WERI-Rb-1 (cell line): ENCODE measurements at places on chromosomes 5 and 9.
A peak's percentile ranks its signal among the peaks of the same experiment; 100 is the strongest.

GRCh38 chr9:96177005-96177718, 124.8 kb downstream of the HSD17B3 start:
- peak; percentile 76 for DNase-seq

DNA sequence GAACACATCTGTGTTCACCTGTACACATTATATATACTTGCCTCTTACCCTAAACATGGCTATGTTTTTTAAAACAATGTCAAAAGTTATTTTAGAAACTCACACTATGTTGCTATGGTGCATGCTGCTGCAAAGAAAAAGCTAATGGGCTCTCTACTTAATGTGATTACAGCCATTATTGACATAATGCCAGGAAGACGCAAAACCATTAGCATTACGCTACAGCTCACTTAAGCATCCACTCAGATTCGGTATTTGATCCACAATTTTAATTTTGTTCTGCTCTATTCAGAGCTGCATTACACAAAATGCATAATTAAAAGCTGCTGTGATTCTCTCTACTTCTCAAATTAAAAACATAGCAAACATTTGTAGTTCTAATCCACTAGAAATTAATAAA, 395.2 kb downstream of the BNC2 start:
- no peak for DNase-seq

GRCh38 chr5:29897916-29898315, 1295.6 kb upstream of the CDH6 start:
- DNase-seq, result no peak

DNA sequence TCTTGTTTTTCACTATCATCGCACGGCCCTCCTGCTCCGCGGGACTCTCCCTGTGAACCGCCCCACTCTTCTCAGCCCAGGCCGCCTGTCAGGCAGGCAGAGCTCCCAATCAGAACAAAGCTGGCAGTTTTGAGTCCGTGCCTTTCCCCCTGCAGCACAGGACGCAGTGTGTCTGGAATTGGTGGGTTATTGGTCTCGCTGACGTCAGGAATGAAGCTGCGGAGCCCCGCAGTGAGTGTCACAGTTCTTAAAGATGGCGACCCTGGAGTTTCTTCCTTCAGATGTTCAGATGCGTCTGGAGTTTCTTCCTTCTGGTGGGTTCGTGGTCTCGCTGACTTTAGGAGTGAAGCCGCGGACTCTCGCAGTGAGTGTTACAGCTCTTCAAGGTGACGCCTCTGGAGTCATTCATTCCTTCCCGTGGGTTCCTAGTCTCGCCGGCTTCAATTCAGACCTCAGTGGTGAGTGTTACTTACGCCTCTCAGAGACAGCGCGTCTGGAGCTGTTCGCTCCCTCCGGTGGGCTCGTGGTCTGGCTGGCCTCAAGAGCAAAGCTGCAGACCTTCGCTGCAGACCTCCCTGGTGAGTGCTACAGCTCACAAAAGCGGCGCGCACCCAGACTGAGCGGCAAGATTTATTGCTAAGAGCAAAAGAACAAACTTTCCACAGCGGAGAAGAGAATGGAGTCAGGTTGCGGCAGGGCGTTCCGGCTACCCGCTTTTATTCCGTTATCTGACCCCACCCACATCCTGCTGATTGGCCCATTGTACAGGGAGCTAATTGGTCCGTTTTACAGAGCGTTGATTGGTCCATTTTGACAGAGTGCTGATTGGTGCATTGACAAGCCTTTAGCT, 7.4 kb downstream of the ZDHHC11B start:
- no peak for DNase-seq

DNA sequence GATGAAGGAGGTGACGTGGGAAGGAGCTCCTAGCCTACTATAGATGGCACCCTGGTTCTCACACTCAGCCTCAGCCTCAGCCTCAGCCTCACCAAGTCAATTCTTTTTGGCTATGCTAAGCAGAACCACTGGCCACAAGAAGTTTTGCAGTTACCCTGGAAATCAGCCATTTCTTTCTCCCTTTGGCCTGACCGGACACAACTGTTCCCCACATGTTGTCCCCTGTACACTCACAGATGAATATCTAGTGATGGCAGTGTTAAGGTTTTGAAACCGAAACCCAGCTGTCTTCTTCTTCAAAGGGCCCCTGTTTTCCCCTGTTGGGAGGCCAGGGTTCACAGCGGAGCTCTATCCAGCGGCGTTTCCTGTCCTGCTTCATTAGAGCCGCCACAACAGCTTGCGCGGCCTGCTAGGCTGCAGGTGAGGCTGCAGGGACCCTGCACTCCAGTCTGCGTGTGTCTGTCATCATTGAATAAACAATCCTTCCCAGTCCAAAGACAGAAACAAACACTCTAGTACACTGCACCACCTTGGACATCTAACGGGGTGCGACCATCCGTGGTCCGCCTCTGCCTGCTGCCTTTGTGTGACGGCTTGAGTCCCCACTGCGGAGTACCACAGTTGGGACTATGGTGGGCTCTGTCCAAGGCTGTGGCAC, 250.5 kb downstream of the DENND1A start:
- DNase-seq, result no peak

GRCh38 chr5:59790776-59791475, 102.6 kb downstream of the PDE4D start:
- DNase-seq, result no peak

GRCh38 chr5:54415896-54416601, 39.5 kb upstream of the HSPB3 start:
- DNase-seq, result no peak

DNA sequence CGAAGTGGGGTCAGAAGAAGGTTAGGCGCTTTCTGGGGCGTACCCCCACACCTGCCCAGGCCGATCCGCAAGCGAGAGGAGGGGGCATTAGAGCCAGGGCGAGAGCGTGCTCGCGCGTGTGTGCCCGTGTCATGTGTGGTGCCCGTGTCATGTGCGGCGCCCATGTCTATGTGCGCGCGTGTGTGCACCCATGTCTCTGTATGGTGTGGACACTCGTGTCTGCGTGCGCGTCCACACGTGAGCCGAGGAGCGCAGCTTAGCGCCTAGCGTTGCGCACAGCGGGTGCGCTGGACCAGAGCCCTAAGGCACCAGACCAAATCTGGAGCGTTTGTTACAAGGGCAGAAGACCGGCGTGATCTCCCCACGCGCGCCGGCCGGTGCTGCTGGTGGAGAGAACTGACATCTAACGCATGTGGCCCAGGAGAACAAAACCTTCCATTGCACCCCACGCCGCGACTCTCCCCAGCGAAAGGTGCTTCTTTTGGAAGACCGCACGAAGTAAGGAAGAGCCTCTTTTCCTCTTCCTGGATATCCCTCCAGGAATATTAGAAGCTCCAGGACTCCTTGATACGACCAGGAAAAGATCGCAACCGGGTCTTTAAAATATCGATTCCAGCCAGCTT, 644 bp downstream of the NIM1K start:
- DNase-seq, result peak; percentile 13

- DNase-seq, result no peak
These were observed 145.4 kb downstream of the DENND1A start for GRCh38 chr9:123784518-123784917.

DNA sequence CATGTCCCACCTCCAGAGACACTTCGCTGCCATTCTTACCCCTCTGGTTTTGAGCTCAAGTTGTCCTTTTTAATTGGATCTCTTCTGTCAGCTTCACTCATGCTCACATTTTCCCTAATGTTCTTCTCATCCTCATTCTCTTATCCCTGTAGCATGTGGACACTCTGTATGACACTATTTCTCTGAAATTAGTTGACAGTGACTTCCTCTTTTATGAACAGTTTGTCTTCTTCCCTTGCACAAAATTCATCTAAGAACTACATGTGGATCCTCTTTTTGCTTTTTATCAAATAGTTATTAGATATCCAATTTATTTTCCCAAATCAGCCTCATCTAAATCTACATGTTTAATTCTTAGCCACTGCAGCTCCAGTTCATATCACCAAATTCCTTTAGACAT, 676.2 kb downstream of the MAT2B start:
- no peak for DNase-seq
